ENCODE measurements at places on chromosomes 16 and 17.

DNA sequence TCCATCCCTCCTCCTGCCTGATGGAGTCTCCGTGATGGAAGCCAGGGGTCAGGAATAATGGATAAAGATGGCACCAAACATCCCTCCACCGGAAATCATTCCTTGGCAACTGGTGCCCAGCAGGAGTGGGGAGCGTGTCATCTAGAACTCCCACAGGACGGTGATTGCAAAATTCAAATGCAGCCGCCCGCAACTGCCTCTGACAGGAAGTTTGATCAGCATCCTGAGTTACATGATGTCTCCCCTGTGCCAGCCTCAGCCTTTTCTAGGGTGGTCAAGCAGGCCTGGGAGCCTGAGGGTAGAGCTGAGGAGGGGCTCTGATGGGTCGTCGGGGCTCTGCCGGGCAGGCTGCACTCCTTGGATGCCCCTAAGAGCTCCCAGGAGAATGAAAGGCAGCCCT is 52.8 kb downstream of the GSG1L start:
- DNase-seq = peak; percentile 24

DNA sequence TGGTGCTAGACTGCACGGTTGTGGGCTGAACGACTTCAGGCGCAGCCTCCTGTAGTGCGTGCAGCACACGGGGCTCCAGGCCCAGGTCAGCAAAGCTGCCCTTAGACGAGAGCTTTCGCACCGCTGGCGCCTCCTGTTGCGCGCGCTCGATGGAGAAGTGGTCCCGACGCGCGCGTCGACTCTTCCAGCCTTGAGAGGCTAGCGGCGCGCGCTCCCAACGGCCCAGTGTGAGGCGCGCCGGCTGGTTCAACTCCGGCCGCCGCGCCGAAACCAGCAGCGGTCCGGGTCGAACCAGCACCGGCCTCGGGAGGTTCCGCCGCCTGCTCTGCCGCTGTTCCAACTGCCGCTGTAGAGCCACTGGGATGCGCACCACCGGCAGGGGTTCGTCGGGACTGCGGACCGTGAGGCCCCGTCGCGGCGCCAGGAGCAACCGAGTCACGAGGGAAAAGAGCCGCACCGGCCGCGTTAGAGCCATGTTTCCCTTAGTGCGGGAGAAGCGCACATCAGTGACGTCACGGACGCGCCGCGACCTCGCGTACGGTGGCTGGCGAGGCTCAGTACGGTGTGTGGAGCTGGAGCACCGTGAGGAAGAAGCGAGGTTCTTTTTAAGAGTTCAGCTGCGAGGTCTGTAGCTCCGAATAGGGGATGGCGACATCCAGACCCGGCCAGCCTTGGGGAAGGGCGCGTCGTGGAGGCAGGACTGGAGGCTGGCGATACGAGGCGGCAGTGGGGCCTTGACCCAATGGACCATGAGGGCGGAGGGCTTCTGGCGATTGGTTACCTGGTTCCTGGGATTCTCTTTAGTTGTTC is at the start of the genes DDX28 and DUS2:
Gene DDX28, minus strand, starts transcription at position 505 of the 810 bp plus-strand sequence. Its CDS starts 30 bp downstream, at position 475.
Gene DUS2, plus strand, starts transcription at position 557 of the 810 bp plus-strand sequence. CDS start 14,740 bp downstream, outside the sequence.
- DNase-seq = peak; percentile 86

GRCh38 chr17:28895794-28896447 is 1.6 kb downstream of the FLOT2 start:
- no peak for DNase-seq

- DNase-seq = no peak
Measured at GRCh38 chr16:69171325-69172084, 15.5 kb upstream of the SNTB2 start.

GRCh38 chr16:84970447-84971127 is 40.7 kb downstream of the ZDHHC7 start:
- peak; percentile 35 for DNase-seq

DNA sequence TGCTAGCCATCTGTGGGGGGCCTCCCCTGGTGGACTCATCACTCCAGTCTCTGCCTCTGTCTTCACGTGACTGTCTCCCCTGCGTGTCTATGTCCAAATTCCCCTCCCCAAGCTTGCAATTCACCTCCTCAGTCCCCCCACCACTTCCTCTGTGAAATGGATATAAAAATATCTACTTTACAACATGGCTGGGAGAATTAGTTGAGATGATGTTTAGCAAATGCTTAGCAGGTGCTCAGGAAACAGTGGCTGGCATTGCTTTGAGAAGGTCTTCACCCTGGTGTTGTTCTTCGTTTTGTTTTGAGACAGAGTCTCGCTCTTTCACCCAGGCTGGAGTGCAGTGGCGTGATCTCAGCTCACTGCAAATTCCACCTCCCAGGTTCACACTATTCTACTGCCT is 8.3 kb upstream of the ZCCHC14 start:
- DNase-seq = no peak

DNA sequence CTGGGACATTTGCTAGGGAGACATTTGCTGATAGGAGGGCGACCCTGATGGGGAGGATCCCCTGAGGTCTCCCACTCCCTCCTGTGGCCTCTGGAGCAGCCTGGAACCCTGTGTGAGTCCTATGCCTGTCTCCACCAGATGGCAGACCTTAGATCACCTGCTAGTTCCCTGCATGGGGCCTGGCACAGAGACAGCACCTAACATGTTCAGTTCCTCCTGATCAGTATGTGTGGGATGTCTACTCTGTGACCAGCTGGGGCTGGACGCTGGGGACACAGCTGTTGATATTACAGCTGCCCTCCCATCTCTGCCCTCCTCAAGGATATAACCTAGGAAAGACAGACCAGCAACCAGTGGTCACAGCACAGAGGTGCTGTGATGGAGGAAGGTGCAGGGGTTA is 1.1 kb upstream of the ADCY7 start:
- DNase-seq = no peak

- no peak for DNase-seq
Measured at GRCh38 chr16:61214780-61215179, 821.5 kb downstream of the CDH8 start.

GRCh38 chr16:9092978-9093344 is 1.5 kb downstream of the HAPSTR1 start:
- no peak for DNase-seq

- no peak for DNase-seq
Measured at GRCh38 chr16:17204644-17205043, 266.1 kb downstream of the XYLT1 start.

GRCh38 chr16:58490065-58490464 is 9.9 kb upstream of the NDRG4 start:
- no peak for DNase-seq

DNA sequence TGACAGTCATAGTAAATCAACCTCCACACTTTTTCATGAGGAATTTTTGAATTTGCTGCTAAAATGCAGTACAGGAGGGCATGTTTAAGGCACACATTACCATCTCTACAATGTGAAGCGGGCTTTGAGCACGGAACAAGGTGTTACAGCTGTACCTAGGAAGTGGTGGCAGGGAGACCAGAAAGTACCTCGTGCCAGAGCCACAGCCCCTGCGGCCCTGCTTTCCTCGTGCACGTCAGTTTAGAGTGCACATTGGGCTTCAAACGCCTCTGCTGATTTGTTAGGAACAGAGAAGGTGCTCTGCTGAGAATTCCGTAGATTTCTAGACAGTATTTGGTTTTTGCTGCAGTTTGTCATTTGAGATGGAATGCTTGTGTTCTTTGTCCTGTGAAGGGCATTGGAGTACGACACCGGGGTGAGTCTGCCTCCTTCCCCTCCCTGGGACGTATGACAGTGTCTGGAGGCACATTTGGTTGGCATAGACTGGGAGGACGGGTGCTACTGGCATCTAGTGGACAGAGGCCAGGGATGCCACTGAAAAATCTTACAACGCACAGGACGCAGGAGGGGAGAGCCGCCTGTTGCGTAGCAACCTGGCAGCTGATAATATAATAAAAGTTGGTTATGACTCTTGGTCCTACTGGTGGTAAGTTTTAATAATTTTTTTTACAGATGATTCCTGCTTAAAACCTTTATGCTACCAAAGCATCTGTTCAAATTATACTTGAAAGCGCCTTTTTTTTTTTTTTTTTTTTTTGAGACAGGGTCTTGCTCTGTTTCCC is 9.1 kb downstream of the FOXK2 start:
- DNase-seq = no peak

DNA sequence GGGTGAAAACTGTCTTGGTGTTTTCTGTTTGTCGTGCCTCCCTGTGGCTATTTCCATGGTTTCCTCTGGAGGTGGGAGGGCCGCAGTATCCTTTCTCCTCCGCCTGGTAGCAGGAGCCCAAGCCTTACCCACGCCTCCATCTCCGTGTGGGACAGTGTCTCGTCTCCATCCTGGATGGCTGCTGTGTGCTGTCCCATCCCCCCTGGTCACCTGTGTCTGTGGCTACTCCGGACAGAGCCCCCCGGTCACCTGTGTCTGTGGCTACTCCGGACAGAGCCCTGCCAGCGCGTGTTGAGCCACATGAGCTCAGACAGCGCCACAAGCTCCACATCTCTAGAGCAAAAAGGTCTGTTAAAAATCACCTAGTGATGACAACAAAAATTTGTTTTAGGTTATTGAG is 198.2 kb upstream of the CHMP6 start:
- no peak for DNase-seq

DNA sequence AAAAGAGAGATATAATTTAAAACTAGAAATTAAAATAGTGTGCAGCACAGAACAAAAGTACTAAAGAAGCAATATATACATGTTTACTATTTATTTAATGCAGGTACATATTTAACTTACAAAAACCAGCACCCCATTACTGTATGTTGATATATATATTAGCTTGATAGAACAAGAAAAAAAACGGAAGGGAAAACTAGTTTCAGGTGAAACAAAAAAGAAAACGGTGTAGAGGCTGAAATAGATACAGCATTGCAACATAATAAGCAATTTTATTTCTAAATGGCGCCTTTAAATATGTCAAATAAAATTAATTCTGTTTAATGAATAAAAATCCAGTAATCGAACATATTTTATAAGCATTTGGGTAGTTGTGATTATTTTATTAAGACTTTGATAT is 3.9 kb downstream of the HNF1B start:
- DNase-seq = no peak

- DNase-seq = no peak
Measured at GRCh38 chr17:5508810-5509209, 22.4 kb downstream of the MIS12 start.

GRCh38 chr16:1089822-1090619 is 6.0 kb downstream of the C1QTNF8 start:
- DNase-seq = peak; percentile 34

- DNase-seq = peak; percentile 70
Measured at GRCh38 chr16:66798161-66798560, 3.2 kb downstream of the TERB1 start.

- DNase-seq = no peak
Measured at GRCh38 chr17:17128476-17129075, 77.6 kb downstream of the PLD6 start.

DNA sequence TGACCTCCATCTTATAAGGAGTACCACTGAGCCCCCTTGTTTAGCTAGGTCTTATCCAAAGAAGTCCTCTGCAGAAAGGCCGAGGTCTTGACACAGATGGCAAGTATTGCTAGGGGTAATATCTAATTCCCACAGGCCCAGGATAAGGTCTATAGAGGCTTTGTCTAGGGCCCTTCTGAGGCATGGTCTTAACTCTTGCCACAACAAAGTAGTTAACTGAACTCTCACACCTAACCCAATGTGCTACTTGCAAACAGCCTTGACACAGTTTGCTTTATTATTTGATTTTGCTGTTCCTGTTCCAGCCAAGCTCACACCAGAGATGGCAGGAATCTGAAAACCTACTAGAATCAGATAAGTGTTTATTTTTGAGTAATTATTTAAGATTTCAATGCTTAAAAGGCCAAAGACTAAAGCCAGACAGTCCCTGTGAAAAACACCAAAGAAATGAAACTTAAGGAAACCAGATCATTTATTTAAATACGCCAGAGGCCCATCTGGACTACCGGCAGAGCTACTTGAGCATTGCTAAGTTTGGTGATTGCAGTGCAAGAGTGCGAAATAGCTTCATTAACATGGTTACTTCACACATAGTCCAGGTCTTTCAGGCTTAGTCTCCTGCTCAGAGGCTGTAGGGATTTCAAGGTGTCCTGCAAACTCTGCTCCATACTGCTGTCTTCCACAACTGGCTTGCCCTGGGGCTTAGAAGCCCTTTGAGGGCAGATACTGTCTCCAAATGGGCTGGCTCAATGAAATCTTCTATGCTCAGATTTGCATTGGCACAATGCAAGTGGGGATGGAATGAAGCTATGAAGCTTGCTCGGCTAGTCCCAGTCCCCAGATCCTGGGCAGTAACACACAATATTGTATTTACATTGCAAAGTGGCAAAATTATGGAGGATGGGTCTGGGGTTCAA is 28.5 kb upstream of the SUPT4H1 start:
- DNase-seq = no peak
